ENCODE measurements at places on chromosomes 11 and 22.

- DNase-seq: peak; percentile 47
These were observed 2.8 kb upstream of the TMPRSS13 start for GRCh38 chr11:117931971-117932370.

- no peak for DNase-seq
These were observed 178.2 kb upstream of the CCDC90B start for GRCh38 chr11:83464160-83464944.

- DNase-seq: no peak
These were observed 495.4 kb downstream of the NTM start for GRCh38 chr11:131865860-131866259.

- DNase-seq: no peak
These were observed 12.3 kb upstream of the DLAT start for GRCh38 chr11:112012874-112013273.

DNA sequence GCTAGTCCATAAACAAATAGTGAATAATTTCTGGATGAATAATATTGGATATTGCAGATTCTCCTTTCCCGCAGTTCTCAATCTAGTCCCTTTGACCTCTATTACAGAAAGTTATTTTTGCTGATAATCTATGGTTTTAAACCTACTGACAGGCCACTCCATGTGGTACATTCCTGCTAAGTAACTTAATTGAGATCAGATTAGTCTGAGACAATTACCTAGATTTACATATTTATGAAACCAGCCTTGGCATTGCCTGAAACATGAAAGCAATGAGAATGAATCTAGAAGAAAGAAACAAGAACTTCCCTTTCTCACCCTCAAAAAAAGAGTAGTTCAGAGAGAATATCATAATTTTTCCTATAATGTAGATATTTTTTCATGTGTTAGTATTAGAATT is 964.2 kb downstream of the JRKL start:
- no peak for DNase-seq

- no peak for DNase-seq
These were observed 29.6 kb downstream of the DHCR7 start for GRCh38 chr11:71418643-71419042.

- no peak for DNase-seq
These were observed 33.4 kb downstream of the TMEM123 start for GRCh38 chr11:102419181-102419580.
